ENCODE measurements at places on chromosomes 7 and 10.

GRCh38 chr7:47664650-47665195 lies 82.8 kb upstream of the TNS3 start:
- DNase-seq = no peak

GRCh38 chr10:110399965-110400933 lies 95.5 kb upstream of the SMNDC1 start:
- no peak for DNase-seq

DNA sequence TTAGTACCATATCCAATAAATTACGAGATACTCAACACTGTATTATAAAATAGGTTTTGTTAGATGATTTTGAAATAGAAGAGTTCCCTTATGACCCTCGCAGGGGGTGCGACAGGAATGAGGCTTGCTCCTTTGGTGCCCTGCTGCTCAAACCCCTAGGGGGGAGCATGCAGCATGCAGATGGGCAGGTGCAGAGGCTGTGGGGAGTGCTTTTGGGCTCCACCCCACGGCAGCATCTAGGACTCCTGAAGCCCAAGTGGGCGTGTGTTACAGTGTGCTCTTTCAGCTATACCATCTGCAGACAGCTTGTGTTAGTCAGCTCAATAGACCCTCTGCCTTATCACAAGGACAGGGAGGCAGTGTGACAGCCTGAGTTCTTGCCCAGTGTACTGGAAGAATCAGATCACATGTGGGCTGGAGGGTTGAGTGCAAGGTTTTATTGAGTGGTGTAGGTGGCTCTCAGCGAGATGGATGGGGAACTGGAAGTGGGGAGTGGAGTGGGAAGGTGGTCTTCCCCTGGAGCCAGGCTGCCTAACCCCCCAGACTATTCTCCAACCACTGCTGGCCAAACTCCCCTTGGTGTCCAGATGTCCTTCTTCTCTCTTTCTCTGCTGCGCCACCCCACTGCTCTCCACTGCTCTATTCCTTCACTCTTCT lies 3.1 kb upstream of the MRC1 start:
- no peak for DNase-seq

GRCh38 chr10:102581981-102582580 lies 62.2 kb upstream of the TRIM8 start:
- DNase-seq = no peak

- peak; percentile 42 for DNase-seq
Observed at GRCh38 chr7:46133751-46134150, 212.7 kb upstream of the IGFBP3 start.

- no peak for DNase-seq
Observed at GRCh38 chr7:158453663-158454062, 134.0 kb downstream of the PTPRN2 start.

- DNase-seq = no peak
Observed at GRCh38 chr10:10007957-10008356, 1009.7 kb upstream of the CELF2 start.

- DNase-seq = no peak
Observed at GRCh38 chr10:30349967-30350735, 1.1 kb upstream of the MTPAP start.

DNA sequence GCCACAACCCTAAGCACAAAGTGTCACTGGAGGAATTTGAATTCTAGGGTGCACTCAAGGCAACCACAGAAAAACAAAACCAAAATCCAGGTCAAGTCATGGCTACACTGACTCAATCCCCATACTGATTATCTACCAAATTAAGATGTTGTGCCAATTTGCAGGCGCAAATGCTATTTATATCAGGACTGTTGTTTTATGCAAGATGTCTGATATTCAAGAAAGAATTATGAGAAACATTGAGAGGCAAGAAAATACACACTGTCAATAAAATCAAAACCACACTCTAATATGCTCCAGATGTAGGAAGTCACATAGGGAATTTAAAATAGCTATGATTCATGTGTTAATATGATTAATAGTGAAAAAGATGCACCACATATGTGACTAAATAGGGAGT lies 141.3 kb upstream of the MINDY3 start:
- peak; percentile 54 for DNase-seq

GRCh38 chr10:110352930-110353243 lies 48.2 kb upstream of the SMNDC1 start:
- DNase-seq = no peak

GRCh38 chr10:104128214-104128613 lies 6.2 kb downstream of the SFR1 start:
- peak; percentile 31 for DNase-seq

GRCh38 chr10:24465124-24465874 lies 256.4 kb downstream of the KIAA1217 start:
- peak; percentile 95 for DNase-seq

DNA sequence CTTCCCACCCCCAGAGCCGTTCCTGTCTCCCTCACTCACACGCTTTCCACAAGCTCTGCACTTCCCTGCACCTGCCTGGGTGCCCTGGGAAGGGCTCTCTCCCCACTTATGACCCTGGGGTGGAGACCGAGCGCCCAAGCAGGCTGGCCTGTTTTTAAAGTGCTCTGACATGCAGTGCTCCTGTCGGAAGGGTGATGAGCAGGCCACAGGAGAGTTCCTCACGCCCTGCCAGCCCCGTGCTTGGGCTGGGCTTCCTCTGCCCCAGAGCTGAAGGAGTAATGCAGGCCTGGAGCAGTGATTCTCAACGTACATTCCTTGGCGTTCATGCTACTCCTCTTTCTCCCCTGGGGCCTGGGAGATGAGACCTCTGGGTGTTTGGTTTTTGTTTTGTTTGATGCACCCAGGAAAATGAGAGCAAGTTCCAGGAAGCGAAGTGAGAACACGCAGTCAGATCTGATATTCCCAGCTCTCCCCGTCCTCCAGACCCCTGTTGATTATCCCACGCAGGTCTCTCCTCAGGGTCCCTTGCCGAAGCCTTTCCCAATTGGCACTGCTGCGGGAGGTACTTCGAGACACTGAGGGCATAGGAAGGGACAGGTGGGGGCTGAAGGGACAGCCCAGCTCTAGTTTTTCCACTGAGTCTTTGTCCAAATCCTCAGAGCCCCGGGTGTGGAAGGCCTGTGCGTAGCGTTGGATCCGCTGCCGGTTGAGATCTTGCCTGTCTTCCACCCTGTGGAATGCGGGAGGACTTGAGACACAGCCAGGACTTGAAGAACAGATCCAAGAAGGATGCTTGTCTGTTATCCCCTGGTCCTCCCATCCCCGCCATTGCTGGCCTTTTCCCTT lies 14.1 kb downstream of the TRPV6 start:
- DNase-seq = no peak

DNA sequence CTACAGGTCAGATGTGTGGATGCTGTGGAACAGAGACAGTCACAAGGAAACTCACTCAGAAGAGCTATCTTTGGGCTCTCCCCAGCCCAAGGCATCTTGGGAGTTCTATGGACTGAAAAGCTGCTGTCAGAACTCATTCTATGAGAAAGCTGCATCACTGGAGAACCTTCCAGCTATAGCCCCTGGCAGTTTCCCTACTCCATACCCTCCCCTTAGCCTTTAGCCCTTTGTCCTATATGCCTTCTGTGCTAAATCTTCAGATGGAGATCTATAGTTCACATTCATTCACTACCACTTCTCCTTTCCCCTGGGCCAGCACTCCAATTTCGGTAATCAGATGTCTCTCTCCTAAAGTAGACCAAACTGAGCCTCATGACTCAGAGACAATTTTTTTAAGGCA lies 6.9 kb downstream of the WNT8B start:
- no peak for DNase-seq

- DNase-seq = peak; percentile 38
Observed at GRCh38 chr10:95513941-95514392, 47.2 kb downstream of the SORBS1 start.

- DNase-seq = no peak
Observed at GRCh38 chr7:123602648-123603047, 1.0 kb downstream of the ASB15 start.

- peak; percentile 73 for DNase-seq
Observed at GRCh38 chr7:28062197-28062991, 118.2 kb downstream of the JAZF1 start.

DNA sequence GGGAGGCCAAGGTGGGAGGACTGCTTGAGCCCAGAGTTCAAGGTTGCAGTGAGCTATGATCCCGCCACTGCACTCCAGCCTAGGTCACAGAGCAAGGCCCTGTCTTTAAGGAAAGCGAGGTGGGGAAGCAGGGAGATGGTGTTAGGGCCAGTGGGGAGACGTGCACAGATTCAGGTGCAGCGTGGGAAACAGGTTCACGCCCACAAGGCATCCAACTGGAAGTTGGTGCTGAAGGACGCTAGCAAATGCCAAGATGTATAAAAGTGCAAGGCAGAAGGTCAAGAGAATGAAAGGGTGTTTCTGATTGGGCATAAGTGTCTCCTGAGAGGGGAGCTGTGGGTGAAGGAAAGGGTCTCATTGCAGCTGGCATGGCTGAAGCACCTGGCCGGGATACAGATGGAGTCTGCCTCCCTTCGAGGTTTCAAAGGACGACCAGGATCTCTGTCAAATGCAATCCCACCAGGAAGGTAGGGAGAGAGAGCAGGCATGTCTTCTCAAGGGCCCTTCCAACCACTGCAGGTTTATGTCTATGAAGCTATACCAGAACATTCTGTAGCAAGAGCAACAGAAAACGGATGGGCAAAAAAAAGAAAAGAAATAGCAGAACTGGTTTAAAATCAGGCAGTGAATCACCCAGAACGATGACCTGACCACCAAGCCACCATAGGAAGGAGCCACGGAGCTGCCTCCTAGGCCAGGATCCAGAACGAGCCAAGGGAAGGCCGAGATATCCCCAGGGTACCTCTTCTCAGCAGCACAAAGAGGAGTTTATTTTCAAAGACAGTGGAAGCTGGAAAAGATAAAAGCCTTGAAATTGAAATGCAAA lies 43.2 kb downstream of the GSDME start:
- DNase-seq = no peak

- no peak for DNase-seq
Observed at GRCh38 chr10:125023862-125024496, 82.1 kb downstream of the ZRANB1 start.

DNA sequence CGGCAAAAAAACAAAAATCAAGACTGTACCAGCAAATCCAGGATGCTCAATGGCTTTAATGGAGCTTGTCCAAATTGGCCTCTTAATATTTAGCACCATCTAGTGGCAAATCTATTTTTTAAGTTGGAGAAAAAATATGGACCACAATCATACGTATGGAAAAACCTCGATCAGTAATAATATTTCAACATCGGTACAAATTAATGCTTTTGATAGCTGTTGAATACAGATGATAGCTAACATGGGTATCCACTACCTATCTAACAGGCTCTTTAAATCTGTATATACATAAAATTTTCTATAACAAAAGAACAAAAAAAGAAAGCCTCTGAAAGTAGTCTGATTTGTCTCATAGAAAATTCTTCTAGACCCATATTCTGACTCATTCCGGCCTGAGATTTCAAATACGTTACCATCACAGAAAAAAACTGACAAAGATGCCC lies 29.2 kb downstream of the COA1 start:
- DNase-seq = peak; percentile 73

- DNase-seq = peak; percentile 27
Observed at GRCh38 chr7:5636446-5636835, 145.0 kb downstream of the RNF216 start.

GRCh38 chr7:2527505-2528467 lies 8.2 kb downstream of the LFNG start:
- peak; percentile 74 for DNase-seq

GRCh38 chr7:74587435-74588126 lies 69.9 kb upstream of the GTF2I start:
- DNase-seq = peak; percentile 91

DNA sequence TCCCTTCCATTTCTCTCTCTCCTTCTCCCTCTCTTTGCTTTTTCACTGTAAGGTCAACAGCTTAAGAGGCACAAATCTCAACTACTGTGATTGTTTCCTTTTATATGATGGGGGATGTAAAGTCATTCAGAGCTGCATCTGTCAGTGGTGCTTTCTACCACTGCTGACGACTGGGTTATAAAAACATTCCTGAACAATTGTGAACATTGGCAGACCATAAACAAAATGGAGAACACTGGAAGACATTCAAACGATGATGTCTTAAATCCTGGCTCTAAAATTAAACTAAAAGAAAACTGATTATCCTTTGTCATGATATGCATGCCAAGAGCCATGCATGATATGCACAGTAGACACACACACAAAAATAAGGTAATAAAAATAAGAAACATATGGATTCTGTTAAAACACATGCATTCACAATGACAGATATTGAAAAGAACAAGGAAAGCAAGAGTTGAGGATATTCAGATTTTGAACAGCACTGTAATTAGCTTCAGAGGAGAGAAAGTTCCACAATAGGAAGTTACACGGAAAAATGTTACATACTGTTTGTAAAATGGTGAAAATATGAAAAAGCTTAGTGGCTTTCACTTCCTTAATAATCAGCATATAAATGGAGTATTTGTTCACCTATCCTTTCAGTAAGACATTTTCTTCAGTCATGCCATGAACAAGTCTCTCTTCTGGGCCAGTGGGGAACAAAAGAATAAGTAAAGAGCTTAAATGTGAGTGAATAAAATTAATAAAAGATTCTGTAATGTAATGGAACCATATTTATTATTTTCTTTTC lies 89.2 kb downstream of the RNLS start:
- DNase-seq = peak; percentile 71

DNA sequence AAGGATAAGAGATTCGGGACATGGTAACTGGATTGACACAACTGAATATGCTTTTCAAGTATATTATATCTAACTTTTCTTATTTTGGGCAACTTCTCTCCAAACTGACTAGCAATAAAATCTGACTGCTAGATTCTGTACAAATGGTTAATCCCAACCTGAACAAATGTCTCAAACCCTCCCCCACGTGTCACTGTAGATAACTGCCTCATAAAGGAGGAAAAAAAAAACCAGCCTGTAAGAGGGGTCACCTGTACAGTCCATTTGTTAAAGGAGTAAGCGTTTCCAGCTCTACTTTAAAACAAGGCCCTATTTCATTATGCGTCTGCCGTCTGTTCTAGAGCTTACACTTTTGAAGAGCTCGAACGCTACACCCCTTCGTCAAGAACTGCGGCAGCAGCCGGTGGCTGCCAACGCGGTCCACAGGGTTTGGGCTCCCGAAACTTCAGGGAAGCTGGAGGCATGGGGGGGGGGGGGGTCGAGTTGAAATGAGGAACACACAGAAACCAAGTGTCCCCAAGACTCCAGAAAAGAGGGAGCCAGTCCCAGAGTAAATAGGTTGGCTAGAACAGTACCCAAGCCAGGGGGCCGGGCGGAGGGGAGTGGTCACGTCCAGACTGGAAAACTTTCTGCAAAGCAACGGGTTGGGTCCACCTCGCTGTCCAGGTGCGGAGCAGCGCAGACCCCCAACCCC lies 492 bp downstream of the COG5 start:
- no peak for DNase-seq

DNA sequence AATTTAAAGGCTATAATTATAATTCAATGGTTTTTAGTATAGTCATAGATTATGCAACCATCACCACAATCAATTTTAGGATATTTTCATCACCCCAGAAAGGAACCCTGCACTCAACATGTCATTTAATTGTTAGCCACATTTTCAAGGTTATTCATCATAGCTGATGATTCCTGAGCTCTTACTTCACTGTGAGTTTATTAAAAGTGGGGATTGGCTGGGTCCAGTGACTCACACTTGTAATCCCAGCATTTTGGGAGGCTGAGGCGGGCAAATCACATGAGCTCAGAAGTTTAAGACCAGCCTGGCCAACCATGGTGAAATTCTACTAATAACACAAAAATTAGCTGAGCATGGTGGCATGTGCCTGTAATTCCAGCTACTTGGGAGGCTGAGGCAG lies 787 bp downstream of the CCL26 start:
- peak; percentile 87 for DNase-seq

Data from fibroblast of skin of scalp (primary cell).